ENCODE measurements at places on chromosomes 11 and 22. TPM values are rescaled to one million over a fixed set of nuclear protein-coding genes. Genes with fewer than 3 reads are reported as not detected.

Gene OR5P2
- total RNA-seq: not detected

Gene ZC3H12C
- 6.6 TPM for total RNA-seq

Gene CCDC116
- total RNA-seq: 0.51 TPM

Gene LGALS12
- 0.37 TPM for total RNA-seq

Gene SLC6A5
- not detected for total RNA-seq

Gene C11orf91
- total RNA-seq: not detected

Gene TLCD5
- 2.0 TPM for total RNA-seq

Gene MMP10
- 1.2 TPM for total RNA-seq

Gene CD3G
- total RNA-seq: 125 TPM

Gene MTFP1
- 61.1 TPM for total RNA-seq

Gene TYMP
- total RNA-seq: 101 TPM

Gene NRGN
- 4.4 TPM for total RNA-seq
